ENCODE measurements at places on chromosomes 11 and 22. TPM values are rescaled to one million over a fixed set of nuclear protein-coding genes. Genes with fewer than 3 reads are reported as not detected.

Gene ISX
- not detected for polyA plus RNA-seq

Gene NCR3LG1
- polyA plus RNA-seq: 0.27 TPM

GRCh38 chr22:48981371-48982061, 846.2 kb downstream of the BRD1 start:
- no peak for DNase-seq

DNA sequence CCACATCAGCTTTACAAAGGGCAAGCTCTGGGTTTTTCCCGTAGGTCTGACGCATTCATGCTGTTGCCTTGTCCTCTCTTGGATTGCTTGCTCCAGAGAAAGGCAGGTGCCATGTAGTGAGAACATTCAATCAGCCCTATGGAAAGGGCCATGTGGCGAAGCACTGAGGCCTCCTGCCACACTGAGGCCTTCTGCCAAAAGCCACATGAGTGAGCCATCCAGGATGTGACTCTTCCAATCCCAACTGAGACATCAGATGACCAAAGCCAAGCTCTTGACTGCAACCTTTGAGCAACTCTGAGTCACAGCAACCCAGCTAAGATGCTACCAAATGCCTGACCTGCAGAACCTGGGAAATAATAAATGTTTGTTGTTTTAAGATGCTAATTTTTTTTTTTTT, 9.0 kb upstream of the PANX3 start:
- no peak for DNase-seq
